ENCODE measurements at places on chromosomes 4 and X.

DNA sequence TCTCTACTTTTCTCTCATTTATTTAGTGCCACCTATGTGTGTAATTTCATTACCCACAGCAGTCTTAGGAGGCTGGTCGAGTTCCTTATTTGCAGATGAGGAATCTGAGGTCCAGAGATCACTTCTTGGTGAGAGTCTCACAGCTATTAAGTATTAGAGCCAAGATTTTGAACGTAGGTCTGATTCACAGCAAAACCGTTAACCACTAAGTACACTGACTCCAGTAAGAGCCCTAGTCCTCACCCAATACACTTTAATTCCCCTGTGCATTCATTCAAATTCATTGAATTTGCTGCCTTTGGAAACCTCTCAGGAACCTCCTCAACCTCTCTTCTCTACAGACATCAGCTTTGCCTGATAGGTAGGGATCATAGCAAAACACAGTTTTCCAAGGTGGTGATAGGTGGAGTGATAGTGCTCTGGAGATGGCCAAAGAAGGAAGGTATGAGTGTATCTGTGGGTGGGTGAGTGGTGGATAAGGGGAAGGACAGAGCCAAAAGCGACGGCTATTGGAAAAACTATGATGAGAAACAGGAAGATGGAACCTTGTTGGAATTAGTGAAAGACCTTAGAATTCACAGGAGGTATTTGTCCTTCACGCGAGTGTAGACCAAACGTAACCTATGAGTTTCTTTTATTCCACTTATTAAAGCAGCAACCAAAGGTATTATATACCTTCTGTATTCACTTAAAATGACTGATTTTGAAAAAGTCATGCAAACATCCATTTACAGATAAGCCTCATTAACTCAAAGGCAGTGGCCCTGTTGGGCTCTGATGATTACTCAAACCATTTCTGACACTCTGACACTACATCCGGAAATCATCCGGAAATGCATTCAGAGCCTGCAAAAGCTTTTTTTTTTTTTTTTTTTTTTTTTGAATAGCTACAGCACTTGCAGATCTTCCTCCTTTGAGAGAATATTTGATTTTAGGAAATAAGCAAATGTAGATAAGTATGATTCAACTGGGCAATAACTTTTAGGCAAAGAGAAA lies 6.3 kb downstream of the FMR1 start:
- peak; percentile 68 for DNase-seq

GRCh38 chr4:7420661-7421040 lies 14.1 kb downstream of the PSAPL1 start:
- DNase-seq, result no peak

DNA sequence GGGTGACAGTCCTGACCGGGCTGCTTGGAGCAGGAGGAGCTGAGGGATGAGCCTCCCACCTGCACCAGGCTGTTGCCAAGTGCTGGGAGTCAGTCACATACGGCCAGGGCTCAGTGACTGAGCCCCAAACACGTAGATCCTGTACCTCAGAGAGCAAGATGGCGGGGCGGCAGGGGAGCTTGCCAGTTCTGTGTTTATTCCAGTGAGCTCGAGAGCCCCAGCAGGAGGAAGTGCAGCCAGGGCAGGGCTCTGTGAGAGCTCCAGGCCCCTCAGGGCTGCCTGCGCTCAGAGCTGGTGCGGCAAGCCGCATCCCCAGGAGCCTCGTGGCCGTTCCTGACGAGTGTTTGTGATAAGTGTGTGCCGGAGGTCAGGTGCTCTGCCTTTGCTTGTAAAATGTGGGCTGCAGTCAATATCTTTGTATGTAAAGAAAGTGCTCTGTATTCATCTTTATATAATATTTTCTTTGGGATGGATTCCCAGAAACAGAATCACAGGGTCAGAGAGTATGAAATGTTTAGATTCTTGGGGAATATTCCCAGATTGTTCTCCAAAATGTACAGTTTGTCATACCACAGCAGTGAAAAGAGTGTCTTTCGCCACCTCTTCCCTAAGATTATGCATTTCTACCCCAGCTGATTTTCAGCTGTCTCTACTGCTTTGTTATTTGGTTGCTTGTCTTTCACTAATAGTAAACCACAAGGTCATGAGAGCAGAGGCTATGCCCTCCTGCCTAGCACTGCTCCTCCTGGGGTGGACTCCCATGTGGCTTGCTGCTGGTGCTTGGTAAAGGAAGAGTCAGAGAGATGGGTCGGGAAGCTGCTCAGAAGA lies 50.3 kb downstream of the NELFA start:
- DNase-seq, result no peak

DNA sequence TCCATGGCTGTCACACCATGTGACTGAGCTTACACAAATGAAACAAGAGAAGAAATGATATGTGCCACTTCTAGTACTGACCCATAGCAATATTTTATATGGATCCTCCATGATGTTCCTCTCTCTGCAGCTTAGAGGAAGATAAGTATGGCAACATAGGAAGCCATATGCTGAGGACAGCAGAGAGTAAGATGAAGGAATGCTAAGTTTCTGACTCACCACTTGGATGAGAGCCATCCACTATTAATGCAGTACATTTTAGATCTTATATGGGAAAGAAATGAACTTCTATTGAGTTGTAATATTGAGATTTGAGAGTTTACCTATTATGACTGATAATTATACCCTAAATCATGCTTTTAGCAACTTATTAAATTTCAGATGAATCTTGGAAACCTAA lies 386.9 kb upstream of the MAOA start:
- no peak for DNase-seq

DNA sequence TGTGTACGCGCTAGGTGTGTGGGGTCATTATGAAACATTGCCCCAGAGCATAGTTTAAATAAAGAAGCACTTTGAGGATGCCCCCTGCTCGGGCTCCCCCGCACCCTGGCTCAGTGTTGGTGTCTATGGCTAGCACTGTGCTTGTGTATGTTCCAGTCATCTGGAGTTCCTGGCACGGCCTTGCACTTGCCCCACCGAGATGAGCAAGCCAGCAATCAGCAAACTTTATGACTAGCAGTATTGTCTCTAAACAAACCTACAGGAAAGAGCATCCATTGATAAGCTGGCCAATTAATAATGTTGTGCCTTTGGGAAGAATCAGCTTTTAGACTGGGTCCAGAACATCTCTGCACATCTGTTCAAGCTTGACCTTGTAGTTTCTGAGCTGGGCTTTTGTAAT lies 707 bp upstream of the SHROOM4 start:
- no peak for DNase-seq

DNA sequence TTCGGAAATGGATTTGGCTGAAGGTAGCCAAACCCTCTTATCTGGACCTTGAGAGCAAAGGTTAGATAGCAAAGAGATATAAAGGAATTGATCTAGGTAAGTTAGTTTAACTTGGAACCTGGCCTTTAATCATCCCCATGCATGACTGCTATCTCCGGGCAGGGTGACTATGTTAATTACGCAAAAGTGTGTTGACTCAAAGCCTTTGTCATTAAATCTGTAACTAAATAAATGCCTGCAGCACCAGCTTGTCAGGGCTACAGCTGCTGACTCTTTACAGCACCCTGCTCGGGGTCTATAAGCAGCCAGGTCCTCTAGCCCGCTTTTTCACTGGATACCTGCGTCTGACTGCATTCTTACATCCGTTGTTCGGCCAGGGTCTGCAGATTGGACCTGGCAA lies 201.7 kb downstream of the TBCK start:
- no peak for DNase-seq

Data from hematopoietic multipotent progenitor cell treated with erythropoietin and hydrocortisone succinate and interleukin-3 and kit ligand, for 6 days (in vitro differentiated cells).